ENCODE measurements at places on chromosomes 6 and 20.

- DNase-seq, result no peak
Observed at GRCh38 chr20:47221036-47221625, 135.4 kb downstream of the ZMYND8 start.

- no peak for DNase-seq
Observed at GRCh38 chr6:112279031-112279935, 24.9 kb upstream of the LAMA4 start.

DNA sequence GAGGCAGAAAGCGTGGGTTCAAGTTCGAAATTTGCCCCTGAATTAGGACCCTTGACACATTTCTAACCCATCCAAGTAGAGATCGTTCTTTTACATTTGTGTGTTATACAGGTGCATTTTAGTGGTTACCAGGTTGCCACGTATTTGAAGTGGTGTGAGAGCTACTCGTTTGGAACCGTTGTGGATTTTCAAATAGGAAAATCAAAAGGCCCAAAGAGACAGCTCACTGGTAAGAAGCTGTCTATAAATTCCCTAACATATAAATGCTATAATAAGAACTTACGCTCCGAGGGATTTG is 1.6 kb upstream of the REV3L start:
- no peak for DNase-seq

DNA sequence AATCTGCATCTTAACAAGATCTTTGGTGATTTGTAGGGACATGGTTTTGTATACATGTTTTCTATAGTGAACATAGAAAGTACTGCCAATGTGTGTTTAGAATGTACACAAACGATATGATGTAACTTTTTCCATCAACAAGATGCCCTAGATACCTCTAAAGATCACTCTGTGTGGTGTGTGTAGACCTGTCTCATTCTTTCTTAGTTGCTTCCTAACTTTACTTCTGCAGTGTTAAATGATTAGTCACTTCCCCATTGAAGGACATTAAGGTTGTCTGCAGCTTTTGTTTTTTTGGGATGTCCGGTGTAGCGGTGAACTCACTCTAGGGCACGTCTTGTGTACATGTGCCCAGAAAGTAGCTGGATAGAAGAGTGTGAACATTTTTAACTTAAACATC is 35.9 kb downstream of the CDYL start:
- DNase-seq, result no peak

DNA sequence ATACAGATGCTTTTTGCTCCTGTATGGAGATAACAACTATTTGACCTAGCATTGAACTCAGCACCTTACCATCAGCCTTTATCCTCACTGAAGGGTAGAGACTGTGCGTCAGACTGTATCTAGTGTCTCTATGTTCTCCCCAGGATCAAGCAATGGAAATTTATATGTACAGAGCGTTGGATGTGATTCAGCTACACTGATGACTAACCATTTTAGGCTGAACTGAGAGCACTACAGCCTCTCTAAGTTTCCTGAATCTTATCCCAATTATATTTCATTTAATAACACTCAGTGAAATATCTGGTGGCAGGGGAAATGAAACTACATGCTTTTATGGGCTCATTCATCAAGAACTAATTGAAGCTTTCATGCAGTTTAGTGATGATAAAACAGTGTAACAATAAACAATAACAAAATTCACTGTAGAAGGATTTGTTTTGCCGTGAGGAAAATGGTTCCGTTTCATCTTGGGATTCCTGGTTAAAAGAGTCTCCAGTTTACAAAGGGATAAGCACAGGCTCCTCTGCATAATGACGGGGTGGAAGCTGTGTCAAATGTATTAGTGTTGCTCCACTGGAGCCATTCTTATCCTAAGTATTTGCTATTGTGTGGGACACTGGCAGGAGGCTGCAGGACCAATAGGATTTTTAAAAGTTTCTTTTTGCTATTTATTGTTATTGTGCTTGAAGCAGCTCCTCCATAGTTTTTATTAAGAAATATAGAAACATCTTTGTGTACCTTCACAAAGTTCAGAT is 567.6 kb upstream of the MMS22L start:
- no peak for DNase-seq

GRCh38 chr20:10910535-10911178 is 236.9 kb upstream of the JAG1 start:
- DNase-seq, result no peak

GRCh38 chr20:3890999-3891929 is 2.1 kb downstream of the PANK2 start:
- no peak for DNase-seq

GRCh38 chr6:5248302-5249098 is 12.2 kb downstream of the LYRM4 start:
- DNase-seq, result no peak

DNA sequence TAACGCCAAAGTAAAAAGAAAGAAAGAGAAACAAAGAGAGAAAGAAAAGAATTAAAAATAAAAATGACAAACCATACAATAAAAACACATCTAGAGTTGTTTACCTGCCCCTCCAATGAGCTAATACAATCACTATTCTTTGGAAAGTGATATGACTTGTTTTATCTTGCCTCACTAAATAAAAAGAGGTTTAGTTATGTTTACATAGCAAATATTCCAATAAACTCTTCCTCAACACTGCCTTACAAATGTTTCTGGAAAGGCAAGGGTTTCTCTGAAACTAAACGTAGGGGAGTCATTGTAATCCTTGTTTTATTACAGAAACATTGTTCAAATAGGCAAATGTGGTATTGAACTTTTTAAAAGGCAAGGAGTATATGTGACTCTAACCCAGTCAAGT is 396.2 kb downstream of the EPM2A start:
- no peak for DNase-seq

GRCh38 chr6:83603551-83603950 is 91.2 kb downstream of the PRSS35 start:
- DNase-seq, result no peak

DNA sequence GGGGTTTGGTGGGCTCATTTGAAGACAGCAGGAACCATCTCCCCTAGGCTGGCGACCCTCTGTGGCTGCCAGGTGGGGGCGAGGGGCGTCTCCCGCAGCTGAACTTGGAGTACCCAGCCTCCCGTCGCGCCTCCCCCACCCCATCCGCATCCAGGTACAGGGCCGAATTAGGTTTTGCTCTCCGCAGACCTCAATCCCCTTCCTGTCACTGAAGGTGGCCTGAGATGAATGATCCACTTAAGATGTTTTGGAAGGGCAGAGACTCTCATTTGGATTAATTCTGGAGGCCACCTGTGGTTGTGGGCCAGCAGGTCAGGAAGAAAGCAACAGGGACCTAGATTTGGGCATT is 493 bp downstream of the CD83 start:
- DNase-seq, result no peak

DNA sequence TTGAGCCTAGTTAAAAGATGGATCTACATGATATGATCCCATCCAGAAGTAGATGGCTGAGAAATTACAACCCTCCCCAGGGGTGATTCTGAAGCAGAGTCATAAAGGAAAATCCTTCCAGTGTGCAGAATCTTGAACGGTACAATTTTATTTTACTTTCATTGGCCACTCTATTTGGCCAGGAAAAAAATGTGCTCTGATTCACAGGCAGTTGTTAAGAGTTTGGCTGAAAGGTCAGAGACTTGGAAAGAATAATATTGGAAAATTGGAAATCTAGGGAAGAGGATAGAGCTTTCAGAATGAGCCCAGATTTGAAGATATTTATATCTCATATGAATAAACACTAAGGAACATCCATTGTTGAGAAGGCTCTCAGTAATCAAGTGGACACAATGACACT is 1299.3 kb upstream of the GJE1 start:
- no peak for DNase-seq

DNA sequence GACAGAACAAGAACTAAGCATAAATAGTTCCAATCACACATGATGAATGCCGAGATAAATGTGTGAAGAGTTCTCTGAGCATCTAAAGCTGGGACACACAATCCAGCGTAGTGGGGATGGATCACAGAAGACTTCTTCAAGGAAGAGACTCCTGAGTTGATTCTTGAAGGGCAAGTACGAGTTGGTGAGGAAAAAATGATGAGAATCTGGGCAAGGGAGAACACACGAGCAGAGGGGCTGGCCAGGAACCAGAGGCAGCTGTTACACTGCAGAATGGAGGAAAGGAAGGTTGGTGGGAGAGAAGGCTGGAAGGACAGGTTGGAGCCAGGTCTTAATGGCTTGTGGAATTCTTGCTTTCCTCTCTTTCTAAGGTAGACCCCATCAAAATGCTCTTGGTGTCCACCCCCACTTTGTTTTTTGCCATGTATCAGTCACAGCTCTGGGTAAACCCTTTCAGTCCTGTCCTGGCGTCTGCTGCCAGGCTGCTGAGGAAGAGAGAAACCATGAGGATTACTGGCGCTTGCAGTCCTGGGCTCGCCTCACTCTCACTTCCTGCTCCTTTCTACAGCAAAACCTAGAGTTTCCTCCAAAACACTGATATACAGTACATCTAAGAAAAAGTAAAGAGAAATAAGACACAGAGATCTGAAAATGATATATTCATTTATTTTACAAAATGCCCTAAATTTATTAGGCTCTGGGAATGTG is 127.6 kb upstream of the FAM184A start:
- no peak for DNase-seq

DNA sequence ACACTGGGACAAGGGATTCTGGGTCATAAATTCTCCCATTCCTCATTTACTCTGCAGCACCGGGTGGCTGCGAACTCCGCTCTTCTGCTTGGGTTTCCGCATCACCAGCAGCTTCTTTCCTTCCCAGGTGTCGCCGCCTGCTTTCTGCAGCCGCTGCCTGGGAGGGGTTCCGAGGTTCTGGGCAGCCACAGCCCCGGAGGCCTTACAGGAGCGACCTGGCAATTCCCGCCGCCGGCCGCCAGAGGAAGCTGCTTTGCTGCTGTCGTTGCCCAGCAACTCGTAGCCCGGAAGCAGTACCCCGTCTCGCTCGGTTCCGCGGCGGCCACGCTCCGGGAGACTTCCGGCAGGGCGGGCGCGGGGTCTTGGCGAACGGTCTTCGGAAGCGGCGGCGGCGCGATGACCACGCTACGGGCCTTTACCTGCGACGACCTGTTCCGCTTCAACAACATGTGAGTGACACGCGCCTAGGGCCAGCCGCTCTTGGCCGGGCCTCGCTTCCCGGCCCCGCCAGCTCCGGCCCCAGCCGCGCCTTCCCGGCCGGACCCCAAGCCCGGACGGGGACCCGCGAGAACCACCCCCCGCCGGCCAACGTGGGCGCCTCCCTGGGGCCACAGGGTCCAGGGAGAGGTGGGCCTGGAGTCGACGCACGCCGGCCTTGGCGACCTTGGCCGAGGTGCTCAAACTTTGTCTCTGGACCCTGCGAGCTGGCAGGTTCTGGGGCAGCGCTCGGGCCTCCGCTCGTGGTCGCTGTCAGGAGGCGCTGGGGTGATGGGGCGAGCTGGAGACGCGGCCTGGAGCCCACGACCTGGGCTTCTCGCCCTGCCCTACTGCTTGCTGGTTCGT is at the start of gene NAA20:
Gene NAA20, plus strand, starts transcription at position 362 of the 843 bp plus-strand sequence. Its CDS starts 35 bp downstream, at position 397.
- DNase-seq, result peak; percentile 85

DNA sequence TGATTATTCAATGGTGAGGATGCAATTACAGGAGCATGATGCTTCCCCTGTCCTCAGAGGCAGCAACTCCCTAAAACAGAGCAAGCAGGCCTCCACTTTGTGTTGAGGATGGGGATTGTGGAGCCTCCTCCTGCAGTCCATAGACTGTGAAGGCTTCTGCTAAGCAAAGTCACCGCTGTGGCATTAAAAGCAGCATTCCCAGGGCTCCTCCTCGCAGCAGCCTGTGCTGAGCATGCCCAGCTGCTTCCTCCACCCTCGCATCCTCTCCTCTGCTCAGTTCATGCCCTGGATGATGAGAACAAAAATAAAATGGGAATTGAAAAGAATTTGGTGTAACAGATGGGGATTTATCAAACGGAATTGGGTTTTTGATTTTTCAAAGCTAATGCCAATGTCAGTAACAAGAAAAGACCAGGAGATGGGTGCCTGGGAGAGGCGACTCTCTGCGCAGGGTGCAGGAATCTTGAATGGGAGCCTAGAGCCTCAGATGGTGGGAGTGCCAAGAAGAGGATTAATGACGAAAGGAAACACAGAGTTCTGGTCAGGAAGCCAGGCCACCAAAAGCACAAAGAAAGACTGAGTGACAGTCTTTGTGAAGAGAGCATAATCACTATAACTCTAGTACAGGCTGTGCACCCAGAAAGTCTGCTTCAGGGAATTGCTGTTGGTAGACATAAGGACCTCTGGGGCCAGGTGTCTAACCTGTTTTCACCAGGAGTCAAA is 347.6 kb downstream of the TPBG start:
- no peak for DNase-seq

DNA sequence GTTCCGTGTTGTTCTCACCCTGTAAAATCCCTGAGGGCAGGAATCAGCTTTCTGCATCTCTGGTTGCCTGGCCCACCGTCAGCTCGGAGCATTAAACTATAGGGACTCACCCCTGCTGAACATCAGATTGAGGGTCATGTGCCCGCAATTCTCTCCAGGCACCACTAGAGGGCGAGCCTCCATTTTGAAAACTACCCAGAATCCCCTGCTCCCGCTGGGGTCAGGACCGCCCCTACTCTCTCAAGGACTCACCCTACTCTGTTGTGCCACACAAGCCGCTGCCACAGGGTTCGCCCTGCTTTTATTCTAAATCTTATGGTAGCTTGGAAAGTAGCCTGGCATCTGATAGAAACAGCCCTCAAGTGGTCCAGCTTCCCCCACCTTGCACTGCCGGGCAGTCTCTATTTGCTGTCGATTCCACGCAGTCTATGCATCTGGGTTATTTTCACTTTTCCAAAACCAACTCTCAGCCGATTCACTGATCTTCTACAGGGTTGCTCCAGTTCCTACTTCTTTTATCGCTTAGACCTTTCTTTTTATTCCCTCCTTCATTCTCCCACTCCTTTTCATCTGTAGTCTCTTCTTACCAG is 244.1 kb upstream of the QKI start:
- no peak for DNase-seq

- peak; percentile 38 for DNase-seq
Observed at GRCh38 chr20:53872561-53873229, 197.7 kb downstream of the BCAS1 start.
